Urothelium cell line (cell line): ENCODE measurements at places on chromosomes 5 and 9.

- DNase-seq: no peak
These were observed 533.5 kb downstream of the RAB3C start for GRCh38 chr5:59116231-59116865.

DNA sequence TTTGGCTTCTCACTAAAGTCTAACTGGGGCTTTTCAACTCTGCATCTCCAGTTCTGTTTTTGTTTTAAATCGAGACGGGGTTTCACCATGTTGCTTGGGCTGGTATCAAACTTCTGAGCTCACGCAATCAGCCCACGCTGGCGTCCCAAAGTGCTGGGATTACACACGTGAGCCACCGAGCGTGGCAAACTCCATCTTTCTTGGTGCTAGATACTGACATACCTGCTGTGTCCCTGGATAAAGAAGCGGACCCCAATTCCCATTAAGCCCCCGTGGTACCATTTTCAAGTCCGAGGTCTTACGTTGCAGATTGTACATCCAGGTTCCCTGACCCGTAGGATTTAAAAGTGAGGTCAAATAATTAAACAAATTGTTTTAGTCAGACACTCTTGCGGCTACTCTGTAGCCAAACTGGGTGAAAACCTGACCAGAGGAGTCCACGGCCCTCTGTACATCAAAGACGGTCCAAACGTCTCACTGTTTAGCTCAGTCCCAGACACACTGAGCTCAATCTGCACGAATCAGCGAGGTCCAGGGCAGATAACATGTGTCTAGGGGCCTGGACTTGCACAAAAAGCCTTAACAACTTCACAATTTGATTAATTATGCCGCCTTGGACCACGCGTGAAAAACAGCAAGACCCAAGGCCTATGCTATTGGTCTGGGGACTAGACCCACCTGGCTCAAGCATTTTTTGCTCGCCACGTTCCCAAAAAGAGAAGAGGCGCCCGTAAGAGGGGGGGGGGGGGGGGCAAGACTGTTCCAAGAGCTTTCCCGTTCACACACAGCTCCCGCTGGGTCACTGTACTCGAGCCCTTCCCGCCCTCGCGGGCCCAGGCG lies 727 bp upstream of the DNAJA1 start:
- no peak for DNase-seq

GRCh38 chr5:73912821-73913271 lies 286.9 kb downstream of the ARHGEF28 start:
- no peak for DNase-seq

GRCh38 chr9:23596913-23597634 lies 229.0 kb downstream of the ELAVL2 start:
- DNase-seq: no peak

DNA sequence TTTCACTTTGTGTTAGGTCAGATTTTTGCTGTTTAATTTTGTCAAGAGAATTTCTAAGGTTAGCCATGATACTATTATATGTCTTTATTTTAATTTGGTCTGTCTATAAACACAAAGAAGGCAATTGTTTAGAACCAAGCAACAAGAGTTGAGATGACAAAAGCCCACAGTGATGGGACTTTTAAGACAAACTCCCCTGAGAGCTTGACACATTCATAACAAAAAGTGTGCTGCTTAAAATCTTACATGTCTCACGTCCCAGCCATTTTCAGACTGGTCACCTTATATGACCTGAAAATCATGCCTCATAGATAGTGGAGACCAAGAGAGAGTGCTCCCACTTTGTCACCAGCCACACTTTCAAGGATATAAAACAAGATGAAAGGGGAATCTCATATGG lies 21.6 kb upstream of the NNT start:
- DNase-seq: no peak

GRCh38 chr9:123540457-123540856 lies 184.5 kb downstream of the CRB2 start:
- DNase-seq: no peak

GRCh38 chr5:170562166-170562874 lies 58.5 kb downstream of the KCNIP1 start:
- no peak for DNase-seq

GRCh38 chr5:1321576-1321975 lies 23.3 kb downstream of the CLPTM1L start:
- DNase-seq: no peak

DNA sequence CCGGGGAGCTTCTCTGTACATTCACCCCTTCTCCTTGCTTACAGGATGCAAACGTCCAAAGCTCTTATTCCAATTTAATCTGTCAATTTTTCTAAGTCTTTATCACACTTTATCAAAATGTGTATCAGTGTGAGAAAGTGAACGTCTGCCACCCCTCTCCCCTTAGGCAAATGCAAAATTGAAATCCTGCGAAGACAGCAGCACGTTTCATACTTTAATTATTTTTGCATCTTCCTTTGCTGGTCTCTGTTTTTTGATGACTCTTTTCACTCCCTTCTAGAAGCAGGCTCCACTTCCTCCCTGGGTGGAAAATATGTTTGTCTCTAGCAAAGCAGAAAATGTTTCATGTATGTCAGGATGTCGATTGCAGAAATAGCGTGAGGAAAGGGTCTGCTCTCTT lies 576.5 kb upstream of the BRINP1 start:
- no peak for DNase-seq

GRCh38 chr5:91635950-91636734 lies 253.0 kb upstream of the ARRDC3 start:
- no peak for DNase-seq

GRCh38 chr9:73152543-73152844 lies 829 bp downstream of the ANXA1 start:
- no peak for DNase-seq

GRCh38 chr5:17094830-17095229 lies 122.6 kb upstream of the BASP1 start:
- no peak for DNase-seq

- DNase-seq: no peak
These were observed 28.5 kb upstream of the RICTOR start for GRCh38 chr5:39102684-39103155.
